ENCODE measurements at places on chromosomes 6 and 20. TPM values are rescaled to one million over a fixed set of nuclear protein-coding genes. Genes with fewer than 3 reads are reported as not detected.

DNPH1 gene
- total RNA-seq = 22.8 TPM

PI16 gene
- total RNA-seq = under 0.01 TPM

KIZ gene
- total RNA-seq = 14.0 TPM

SPATA25 gene
- not detected for total RNA-seq

MYH7B gene
- not detected for total RNA-seq

SLC32A1 gene
- not detected for total RNA-seq

SLC17A3 gene
- total RNA-seq = not detected

DYNLRB1 gene
- 82.4 TPM for total RNA-seq

INSM1 gene
- not detected for total RNA-seq

MTHFD1L gene
- 53.2 TPM for total RNA-seq

FAM162B gene
- total RNA-seq = 3.2 TPM

TMEM14B gene
- total RNA-seq = 66.5 TPM

TJAP1 gene
- 12.2 TPM for total RNA-seq

PACSIN1 gene
- total RNA-seq = not detected

OOEP gene
- not detected for total RNA-seq

PI3 gene
- not detected for total RNA-seq

VSTM2L gene
- total RNA-seq = 0.18 TPM

C6orf141 gene
- total RNA-seq = not detected

PNLDC1 gene
- total RNA-seq = not detected

HLA-DQB2 gene
- not detected for total RNA-seq

PRRT1 gene
- not detected for total RNA-seq

All from IMR-90 (cell line).